ENCODE measurements at places on chromosomes 7 and 10.

- DNase-seq = no peak
Observed at GRCh38 chr10:97999066-97999922, 31.1 kb downstream of the CRTAC1 start.

GRCh38 chr10:124534826-124535601 lies 73.4 kb downstream of the LHPP start:
- DNase-seq = no peak

DNA sequence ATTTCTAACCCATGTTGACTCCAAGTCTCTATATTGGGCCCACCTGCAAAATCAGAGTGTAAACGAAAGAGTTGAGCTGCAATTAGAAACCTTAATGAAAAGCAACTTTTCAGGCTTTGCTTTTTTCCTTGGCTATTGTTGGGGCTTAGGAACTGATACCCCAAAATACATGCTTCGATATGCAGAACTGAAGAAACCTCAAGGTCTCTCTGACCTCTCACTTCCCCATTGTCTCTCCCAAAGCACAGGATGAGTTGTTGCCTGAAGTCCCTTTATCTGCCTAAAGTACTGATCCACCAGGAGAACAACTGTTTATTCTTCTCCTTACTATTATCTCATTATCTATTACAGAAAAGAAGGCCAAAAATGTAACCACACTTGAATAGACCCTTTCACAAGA lies 666.0 kb upstream of the LRRTM3 start:
- no peak for DNase-seq

DNA sequence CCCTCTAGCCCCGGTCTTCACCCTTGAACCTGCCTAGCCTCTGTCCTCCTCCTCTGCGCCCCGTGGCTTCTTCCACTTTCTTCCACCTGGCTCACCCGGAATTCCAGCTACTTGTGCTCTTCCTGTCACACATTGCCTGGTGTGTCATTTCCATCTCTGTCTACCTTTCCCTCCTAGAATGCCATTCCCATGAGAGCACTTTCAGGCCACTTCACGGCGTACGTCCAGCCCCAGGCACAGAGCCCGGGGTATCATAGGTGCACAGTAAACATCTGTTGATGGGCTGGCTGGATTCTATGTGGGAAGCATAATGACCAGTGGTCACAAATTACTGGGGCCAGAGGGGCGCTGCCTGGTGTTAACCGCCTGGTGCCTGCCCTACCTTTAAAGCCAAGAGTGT lies 161.3 kb downstream of the CUX1 start:
- no peak for DNase-seq

- no peak for DNase-seq
Observed at GRCh38 chr7:135707570-135707966, 20.4 kb downstream of the SLC13A4 start.

DNA sequence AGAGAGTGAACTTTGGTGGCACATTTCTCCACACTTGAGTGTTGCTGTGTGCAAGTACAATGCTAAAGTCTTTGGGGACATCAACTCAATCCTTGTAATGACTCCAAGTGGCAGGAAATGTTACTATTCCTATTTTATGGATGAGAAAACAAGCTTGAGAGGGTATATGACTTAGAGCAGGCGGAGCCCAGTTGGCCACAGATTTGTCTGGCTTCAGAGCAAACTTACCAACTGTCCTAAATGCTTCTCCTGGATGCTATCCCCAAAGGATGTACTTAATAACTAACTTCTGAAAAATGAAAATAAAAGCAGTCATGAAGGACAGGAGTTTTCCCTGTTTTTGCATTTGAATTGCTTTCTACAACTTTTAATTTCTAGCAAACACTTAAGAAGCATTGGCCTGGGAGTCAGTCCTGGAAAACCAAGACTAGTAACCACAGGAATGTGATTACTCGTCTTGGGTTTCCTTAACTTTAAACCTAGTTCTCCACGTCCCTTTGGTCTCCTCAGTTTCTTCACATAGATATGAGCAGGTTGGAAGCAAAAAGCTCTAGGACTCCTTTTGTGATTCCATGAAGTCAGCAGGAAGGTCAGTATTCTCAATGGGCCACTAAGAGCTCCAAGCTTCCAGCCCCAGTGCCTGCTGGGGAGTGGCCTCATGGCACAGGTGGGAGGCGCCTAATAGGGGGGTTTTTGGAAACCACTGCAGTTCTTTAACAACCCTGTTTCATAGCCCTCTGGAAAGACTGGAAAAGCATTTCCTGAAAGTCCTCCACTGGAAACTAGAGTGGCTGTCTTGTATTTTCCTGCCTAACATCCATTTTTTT lies 140.8 kb downstream of the GLCCI1 start:
- DNase-seq = peak; percentile 52

- peak; percentile 92 for DNase-seq
Observed at GRCh38 chr10:74753442-74754211, 72.8 kb upstream of the KAT6B start.

GRCh38 chr7:2046581-2047565 lies 185.9 kb downstream of the MAD1L1 start:
- no peak for DNase-seq

- DNase-seq = peak; percentile 11
Observed at GRCh38 chr7:112946350-112946749, 140.3 kb downstream of the GPR85 start.

GRCh38 chr7:140358412-140359051 lies 39.8 kb downstream of the SLC37A3 start:
- no peak for DNase-seq

DNA sequence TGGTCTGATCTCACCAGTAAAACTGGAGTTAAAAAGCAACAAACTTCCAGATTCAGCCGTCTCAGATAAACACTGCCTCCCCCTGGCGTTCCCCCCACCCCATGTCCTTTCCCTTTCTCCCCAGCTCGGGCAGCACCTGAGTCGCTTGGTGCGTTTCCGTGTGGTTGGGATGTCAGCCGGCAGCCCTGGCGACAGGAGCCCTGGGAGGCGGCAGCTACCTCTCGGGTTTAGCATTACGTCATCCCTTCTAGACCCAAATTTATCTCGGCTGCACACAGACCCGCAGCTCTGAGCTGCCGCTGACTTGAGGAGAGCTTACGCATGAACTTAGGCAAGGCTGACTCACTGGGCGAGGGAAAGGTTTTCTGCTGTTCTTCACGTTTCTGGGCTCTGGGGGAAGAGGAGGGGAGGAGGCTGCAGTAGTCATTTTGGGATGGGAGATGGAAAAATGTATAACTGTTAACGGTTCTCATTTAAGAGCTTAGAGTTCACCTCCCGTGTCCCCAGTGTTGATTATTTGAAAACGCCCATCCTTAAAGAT lies 14.4 kb downstream of the MXI1 start:
- peak; percentile 94 for DNase-seq

- peak; percentile 65 for DNase-seq
Observed at GRCh38 chr10:63633677-63634487, 112.7 kb downstream of the REEP3 start.

GRCh38 chr7:78862411-78862900 lies 591.0 kb downstream of the MAGI2 start:
- DNase-seq = no peak

DNA sequence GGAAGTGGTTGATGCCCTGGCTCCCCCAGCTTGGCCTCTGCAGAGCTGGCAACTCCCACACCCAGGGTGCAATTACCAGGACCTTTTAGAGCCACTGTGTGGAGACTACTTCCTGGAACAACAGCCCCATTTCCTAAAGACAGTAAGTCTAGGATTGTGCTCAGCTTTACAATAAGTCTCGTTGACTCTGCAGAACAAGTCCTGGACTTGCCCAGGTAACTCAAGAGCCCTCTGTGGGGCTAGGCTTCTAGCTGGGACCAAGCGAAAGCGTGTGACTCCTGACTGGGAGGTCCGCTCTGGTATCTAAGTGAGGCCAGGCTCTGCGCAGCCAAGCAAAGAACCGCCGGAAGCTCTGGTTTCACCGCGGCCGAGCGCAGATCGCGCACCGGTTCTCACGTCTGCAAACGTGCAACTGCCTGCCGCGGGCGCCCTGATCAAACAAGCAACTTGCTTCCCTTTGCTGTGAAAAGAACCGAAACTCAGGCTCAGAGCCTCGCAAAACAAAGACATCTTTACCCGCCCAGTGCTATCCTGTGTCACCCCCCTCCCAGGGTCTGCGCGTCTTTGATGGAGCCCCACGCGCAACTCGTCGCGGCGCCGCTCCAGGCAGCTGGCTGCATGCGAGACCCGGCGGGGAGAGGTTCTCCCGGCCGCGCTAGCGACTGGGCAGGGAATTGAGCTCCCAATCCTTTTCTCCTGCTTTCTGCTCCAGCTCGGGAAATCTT lies 4.4 kb upstream of the PDLIM1 start:
- peak; percentile 59 for DNase-seq

GRCh38 chr10:88974446-88975376 lies 15.9 kb upstream of the FAS start:
- DNase-seq = peak; percentile 48

- DNase-seq = peak; percentile 57
Observed at GRCh38 chr7:91945476-91945875, 4.8 kb downstream of the AKAP9 start.

DNA sequence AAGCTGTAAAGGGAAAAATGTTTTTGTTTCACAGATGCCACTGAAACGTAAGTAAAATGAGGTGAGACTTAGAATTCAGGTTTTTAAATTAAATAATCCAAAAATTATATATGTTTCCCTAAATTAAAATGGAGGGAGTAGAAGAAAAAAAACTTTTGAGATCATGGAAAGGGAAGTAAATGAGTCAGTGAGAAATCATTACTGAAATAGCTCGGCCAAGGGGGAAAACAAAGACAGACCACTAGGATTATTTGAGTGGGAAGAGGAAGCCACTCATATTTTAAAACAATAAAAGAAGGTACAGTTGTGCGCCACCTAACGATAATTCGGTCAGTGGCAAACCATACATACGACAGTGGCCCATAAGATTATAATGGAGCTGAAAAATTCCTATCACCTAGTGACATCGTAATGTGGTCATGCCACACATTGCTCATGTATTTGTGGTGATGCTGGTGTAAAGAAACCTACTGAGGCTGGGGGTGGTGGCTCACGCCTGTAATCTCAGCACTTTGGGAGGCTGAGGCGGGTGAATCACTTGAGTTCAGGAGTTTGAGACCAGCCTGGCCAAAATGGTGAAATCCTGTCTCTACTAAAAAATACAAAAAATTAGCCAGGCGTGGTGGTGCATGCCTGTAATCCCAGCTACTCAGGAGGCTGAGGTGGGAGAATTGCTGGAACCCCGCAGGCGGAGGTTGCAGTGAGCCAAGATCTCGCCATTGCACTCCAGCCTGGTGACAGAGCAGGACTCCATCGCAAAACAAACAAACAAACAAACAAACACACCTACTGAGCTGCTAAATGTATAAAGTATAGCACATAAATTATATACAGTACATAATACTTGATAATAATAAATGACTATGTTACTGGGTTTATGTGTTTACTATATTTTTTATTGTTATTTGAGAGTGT lies 64.7 kb downstream of the MKX start:
- DNase-seq = peak; percentile 47

- no peak for DNase-seq
Observed at GRCh38 chr7:128007303-128007680, 23.9 kb downstream of the LRRC4 start.

- no peak for DNase-seq
Observed at GRCh38 chr10:97335188-97335619, 675 bp upstream of the FRAT2 start.

DNA sequence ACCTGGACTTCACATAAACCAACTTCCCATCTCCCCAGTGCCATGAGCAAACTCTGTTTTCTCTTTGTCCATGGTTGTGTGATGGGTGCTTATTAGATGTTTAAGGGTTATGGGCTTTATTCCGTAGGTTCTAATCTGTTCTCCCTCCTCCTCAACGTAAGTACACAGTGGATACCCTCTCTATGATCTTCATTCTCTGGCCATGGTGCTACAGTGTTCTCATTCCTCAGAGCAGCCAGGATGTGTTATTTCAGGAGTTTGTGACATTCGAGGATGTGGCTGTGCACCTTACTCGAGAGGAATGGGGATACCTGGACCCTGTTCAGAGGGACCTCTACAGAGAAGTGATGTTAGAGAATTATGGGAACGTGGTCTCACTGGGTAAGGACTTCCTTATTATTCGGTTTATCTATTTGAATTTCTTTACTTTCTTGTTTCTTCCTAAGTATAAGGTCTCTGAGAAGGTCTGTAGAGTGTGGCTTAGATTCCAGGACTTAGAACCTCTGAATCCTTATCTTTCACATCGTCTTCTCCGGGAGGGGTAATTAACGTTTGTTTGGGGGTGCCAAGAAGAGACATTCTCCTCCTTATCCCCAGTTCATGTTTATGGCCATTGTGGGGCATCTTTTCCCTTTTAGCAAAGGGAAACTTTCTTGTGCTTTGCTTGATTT lies 3.8 kb downstream of the ZNF655 start:
- no peak for DNase-seq

GRCh38 chr10:120979435-120980278 lies 128.5 kb downstream of the WDR11 start:
- no peak for DNase-seq

- DNase-seq = peak; percentile 70
Observed at GRCh38 chr7:38673795-38674194, 42.6 kb upstream of the AMPH start.

- DNase-seq = peak; percentile 34
Observed at GRCh38 chr10:17847585-17848296, 38.6 kb downstream of the MRC1 start.

Measured in EH (cell line).